Colonic mucosa (tissue), 4 donors: ENCODE measurements at places on chromosomes 3 and 15. TPM values are rescaled to one million over a fixed set of nuclear protein-coding genes. Genes with fewer than 3 reads are reported as not detected.
A peak's percentile ranks its signal among the peaks of the same experiment; 100 is the strongest.

GRCh38 chr15:38789566-38789965 is 225.0 kb upstream of the RASGRP1 start:
- DNase-seq, result no peak

- no peak for DNase-seq
These were observed 35.4 kb upstream of the SCAANT1 start for GRCh38 chr3:63947594-63947993.

GRCh38 chr3:72848703-72849081 is 447 bp upstream of the SHQ1 start:
- DNase-seq, result no peak

The PROS1 gene
- 11.2 TPM for total RNA-seq

GRCh38 chr3:27360113-27361078 is 8.8 kb downstream of the NEK10 start:
- peak; percentile 68 for DNase-seq

DNA sequence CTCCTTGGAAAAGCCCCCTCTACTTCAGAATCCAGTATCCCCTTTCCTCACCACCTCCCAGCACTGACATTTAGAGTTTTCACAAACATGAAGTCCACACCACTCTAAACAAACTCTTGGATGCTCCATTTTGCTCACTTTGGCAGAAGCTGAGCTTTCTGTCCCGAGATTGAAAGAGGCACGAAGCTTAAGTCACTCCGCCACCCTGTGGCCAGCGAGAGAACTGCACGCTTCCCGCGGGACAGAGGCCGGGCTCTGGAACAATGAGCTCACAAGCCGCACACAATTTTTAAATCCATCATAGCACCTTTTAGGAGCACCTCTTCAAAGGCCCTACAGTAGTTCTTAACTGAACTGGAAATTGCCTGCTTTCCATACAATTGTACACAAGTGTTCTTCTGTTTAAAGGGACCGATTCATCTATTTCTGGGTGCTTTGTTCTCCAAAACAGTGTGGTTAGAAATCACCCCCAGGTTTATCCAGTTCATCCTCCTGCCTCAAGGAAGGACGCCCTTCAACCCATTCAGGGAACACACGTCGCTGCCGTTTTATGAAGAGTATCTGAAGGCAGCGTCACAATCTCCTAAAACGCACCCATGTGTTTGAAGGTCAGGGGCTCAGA is 226.1 kb downstream of the VPS13C start:
- DNase-seq, result peak; percentile 81

The CACNA1D gene
- 9.6 TPM for total RNA-seq

The SERPINI2 gene
- not detected for total RNA-seq

DNA sequence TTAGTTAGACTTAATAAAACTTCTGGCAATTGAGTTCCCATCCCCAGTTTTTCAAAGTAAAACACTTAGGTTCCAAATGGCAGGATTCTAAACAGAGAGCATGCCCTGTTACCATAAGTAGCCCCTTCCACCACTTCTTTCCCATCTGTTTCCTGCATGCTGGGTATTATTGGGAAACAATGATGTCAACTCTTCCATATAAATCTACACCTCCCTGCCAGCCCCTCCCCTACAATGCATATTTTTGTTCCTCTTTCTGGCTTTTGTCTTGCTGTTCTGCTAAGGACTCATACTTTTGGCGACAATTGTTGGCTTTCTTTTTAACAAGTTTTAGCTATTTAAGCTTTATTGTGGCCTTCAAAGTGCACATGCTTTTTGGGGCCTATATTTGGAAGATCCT is 11.1 kb downstream of the ARHGAP31 start:
- DNase-seq, result no peak

DNA sequence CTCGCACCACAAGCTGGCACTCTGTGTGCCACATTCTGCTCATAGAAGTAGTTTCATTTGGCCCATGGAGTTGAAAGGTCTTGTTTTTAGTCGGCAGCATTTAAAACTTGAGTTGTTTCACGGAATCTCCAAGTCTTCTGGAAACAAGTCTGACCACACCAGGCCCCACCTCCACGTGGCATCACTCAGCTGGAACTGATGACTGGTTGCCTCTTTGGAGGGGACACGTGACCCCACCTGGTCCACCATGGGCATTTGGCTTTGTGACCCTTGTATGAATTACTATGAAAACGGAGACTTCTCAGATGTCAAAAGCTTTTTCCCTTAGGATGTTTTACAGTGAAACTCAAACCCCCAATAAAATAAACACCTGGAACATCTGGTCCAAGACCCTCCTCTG is 74.9 kb downstream of the NTRK3 start:
- no peak for DNase-seq

- no peak for DNase-seq
These were observed 50.2 kb downstream of the AKAP13 start for GRCh38 chr15:85430406-85431204.

GRCh38 chr3:167116120-167116922 is 263.8 kb downstream of the ZBBX start:
- no peak for DNase-seq

GRCh38 chr3:50358355-50358910 is 888 bp downstream of the TMEM115 start:
- no peak for DNase-seq

DNA sequence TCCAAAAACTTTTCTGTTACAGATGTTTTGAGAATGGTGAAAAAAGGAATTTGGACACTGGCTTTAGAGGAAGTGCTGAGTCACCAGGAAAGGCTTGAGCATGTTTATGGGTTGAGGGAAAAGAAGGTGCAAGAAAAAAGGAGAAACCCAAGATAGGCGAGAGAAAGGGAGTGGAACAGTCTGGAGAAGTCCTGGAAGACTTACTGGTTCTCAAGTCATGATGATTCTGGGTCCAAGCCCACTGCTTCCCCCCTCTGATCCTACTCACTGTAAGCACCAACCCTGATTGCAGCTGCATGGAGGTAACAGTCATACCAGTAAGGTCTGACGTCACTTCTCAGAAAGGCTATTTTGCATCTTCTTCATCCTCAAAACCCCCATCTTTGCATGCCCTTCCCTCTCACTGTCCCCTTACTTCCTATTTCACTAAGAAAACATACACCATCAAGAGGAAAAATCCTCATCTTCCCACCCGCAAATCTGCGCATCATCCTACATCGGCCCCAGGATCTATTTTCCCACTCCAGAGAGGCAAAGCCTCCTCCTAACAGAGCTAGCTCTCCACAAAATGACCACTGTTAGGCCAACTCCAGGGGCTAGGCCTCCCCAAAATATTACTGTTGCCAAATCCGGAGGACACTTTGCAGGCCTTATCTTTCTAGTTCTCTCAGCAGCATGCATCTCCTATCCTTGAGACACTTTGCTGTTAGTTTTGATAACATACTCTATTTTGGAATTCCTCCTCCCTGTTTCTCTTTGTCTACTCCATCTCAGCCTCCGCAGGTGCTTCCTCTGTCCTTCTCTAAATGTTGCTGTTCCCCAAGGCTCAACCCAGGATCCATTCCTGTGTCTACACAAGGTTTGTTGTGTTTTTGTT is 3.2 kb upstream of the ATP13A3 start:
- DNase-seq, result no peak

DNA sequence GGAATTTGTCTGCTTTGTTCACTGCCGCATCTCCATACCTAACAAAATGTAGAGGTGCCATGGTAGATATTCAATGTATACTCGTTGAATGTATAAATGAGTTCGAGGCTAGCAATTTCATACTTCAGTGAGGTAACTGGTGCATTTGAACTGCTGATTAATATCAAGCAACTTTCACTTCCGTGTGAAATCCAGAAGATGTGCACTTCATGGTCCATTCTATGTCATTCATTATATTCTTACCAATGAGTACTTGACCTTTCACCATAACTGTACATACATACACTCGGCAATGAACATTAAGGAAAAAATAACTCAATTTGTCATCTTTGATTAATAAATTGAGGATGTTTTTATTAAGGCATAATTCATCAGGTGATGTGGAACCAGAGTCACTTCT is 598.5 kb downstream of the ZNF385D start:
- no peak for DNase-seq

The FBXO45 gene
- total RNA-seq, result 13.9 TPM

The SPRED1 gene
- total RNA-seq, result 26.8 TPM

DNA sequence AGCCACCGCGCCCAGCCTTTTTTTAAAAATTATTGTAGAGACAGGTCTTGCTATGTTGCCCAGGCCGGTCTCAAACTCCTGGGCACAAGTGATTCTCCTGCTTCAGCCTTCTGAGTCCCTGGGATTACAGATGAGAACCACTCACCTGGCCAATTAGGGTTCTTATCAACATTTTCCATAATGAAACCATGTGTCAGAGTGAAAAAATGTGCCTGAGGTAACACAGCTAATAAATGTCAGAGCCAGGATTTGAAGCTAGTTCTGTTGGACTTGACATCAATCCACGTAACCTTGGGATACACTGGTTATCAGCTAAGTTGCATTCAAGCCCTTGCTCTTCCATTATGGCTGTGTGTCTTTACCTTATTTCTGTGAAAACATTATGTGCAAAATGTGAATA is 29.1 kb downstream of the CHST14 start:
- no peak for DNase-seq

The GHSR gene
- total RNA-seq, result not detected

DNA sequence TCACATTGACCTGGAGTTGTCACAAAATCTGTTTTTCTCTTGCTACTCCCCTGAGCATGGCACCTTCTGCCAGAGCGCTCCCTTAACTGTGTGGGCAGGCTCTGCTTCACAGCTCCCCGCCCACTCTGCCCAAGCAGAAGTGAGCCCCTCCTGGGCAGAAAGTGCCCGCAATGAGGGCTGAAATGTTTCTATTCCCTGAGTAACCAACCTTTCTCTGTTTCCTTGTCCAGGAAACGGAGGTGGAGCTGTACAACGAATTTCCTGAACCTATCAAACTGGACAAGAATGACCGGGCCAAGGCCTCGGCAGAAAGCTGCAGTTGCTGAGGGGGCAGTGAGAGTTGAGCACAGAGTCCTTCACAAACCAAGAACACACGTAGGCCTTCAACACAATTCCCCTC is 66.3 kb upstream of the ACAD9 start:
- no peak for DNase-seq

- no peak for DNase-seq
These were observed at the start of gene ARPP21 for GRCh38 chr3:35639254-35640186. TSS of gene ARPP21 (plus strand) at chr3:35639525. CDS start at chr3:35681752, 42,227 bp downstream.

GRCh38 chr3:53109891-53110771 is 20.1 kb downstream of the RFT1 start:
- DNase-seq, result peak; percentile 53

GRCh38 chr15:94135486-94136147 is 95.7 kb upstream of the MCTP2 start:
- DNase-seq, result no peak

DNA sequence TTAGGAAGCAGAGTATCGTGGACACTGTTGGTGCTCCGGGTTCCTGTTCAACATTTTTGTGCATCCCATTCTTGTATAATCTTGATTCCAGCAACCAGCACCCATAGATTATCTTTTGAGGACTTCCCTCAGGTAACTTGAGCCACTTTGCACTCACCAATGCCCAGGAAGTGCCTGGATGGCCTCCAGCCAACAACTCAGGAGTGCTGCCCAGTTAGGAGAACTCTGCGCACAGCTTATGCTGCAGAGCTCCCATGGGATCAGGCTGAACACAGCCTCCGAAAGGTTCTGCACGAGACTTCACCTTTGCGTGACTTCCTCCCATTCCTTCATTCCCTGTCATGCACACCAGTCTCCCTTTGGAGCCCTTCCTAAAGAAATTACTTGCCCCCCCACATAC is 64.3 kb upstream of the LRRN1 start:
- no peak for DNase-seq

- peak; percentile 8 for DNase-seq
These were observed 7.6 kb downstream of the RAB6B start for GRCh38 chr3:133887803-133888703.

- no peak for DNase-seq
These were observed 810 bp downstream of the TMEM62 start for GRCh38 chr15:43134157-43134635.

DNA sequence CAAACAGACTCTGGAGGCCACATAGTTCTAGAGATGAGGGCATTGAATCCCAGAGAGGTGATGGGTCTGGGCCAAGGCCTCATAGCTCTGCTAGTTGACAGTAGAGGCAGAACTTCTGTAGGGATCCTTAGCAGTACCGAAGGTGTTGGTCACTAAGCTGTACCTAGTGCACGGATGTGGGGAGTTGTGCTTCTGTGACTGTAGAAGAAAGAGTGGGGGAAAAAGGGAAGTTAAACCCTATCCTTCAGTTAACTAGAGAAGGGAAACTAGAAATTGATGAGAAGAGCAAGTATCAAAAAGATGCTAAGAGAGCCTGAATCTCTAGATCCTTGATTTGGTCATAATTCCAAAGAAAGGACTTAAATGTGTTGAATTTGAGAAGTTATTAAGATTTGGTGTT is 186.7 kb downstream of the NFKBIZ start:
- DNase-seq, result no peak

DNA sequence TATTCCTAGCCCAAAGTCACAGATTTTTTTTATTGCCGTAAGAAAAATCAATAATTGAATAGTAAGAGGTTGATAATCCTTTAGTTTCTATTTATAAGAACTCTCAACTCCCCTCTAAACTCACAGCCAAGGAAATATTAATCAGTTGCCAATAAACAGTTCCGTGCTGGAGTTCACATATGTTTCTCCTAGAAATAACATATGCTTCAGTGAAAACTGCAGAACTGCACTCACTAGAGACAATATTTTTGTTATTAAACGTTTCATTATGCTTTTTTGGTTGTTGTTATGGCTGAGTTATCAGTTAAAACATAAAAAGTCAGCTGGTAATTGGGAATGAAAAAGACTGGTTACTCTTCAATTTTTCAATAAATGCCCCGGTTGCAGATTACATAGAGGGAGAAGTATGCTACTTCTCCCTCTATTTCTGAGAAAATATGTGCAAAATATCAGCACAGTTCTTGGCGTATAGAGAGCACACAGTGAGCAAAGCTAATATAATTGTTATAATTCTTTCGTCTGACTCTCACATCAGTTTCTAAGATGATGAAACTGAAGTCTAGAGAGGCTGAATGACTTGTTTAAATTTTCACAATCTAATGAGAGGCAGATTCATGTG is 781.2 kb upstream of the GRM7 start:
- no peak for DNase-seq

The PRKCD gene
- total RNA-seq, result 75.0 TPM

DNA sequence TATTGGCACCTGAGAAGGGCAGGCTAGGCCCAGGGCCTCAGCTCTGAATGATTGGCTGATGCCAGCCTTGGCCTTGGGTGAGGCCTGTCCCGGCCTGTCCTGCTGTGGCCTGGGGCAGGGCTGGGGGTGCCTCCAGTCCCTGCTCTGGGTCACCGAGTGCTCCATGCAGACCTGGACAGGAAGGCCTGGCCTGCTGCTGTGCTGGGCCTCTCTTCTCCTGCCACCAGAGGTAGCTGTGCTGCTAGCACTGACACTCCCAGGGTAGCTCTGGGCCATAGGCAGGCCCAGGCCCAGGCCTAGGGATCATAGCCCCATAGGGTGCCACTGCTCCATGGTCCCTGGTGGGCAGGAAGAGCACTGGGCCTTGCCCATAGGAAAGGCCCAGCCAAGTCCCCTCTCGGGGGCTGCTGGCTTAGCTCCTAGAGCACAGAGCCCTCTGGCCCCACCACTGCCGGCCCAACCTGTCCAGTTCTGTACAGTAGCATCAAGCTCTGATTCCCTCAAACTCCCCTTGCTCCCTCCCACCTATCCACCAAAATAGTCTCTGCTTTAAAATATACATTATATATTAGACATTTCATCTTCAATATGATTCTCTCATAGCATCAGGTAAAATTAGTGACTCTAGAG is 18.2 kb downstream of the ABTB1 start:
- no peak for DNase-seq
